Left colon (tissue), 2 donors: ENCODE measurements at places on chromosomes 2 and 18. TPM values are rescaled to one million over a fixed set of nuclear protein-coding genes. Genes with fewer than 3 reads are reported as not detected.

GALNT14 gene
- total RNA-seq: 0.31 TPM

GRCh38 chr2:96409081-96409819 lies 73.7 kb downstream of the NCAPH start:
- DNase-seq: no peak

- DNase-seq: no peak
Measured at GRCh38 chr2:69382547-69382946, 4.5 kb downstream of the GFPT1 start.

CCDC121 gene
- 2.5 TPM for total RNA-seq

DNA sequence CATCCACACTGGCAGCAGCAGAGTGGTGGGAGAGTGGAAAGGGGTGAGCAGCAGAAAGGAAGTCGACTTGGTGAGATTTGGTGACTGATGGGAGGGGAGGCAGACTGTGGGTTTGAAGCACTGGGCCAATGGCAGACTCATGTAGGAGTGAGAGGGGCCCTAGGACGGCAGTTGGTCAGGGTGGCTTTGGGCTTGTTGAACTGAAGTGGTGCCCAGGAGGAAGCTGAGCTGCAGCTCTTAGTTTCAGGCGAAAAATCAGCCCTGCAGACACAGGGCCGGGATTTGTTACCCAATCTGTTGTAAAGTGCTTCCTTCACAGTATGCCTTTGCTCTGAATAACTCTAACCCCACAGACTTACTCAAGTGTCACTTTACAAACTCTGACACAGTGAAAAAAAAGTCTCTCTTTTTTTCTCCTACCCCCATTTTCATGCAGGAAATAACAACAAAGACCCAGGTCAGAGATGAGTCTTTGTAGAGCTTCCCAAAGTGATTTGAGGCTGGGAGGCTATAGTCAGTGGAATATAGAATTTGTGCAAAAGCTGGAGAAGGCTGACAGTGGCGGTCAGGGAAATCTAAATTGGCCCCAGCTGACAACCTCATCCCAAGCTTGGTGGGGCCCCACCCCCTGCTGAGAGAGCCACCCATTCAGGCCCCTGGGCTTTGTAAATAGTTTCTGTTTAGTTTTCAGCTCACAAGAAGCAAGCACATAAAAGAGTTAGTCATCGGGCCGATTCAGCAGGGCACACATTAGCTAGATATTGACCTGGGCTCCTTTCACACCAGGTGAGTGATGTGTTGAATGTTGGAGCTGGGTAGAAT lies 226.9 kb downstream of the VAPA start:
- peak; percentile 38 for DNase-seq

- DNase-seq: no peak
Measured at GRCh38 chr2:236061497-236061896, 106.7 kb downstream of the GBX2 start.

DNA sequence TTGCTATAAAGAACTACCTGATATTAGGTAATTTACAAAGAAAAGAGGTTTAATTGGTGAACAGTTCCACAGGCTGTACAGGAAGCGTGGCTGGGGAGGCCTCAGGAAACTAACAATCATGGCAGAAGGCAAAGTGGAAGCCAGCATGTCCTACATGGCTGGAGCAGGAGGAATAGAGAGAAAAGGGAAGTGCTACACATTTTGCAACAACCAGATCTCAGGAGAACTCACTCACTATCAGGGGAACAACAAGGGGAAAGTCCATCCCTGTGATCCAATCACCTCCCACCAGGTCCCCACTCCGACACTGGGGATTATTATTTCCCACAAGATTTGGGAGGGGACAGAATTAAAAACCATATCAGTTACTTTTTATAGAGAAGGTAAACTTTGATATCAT lies 273.5 kb upstream of the MMADHC start:
- DNase-seq: no peak

DNA sequence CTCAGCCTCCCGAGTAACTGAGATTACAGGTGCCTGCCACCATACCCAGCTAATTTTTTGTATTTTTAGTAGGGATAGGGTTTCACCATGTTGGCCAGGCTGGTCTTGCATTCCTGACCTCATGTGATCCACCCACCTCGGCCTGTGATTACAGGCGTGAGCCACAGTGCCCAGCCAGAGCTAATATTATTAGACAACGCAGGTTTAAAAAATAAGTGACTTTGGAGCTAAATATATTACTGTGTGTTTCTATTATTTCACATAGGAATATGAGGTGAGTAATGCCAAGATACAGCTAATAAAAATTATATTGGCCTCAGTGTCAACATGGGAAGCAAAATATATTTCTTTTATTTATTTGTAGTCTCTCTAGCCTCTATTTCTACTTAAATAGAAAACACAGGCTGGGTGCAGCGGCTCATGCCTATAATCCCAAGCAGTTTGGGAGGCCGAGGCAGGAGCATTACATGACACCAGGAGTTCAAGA lies 120.2 kb downstream of the C2orf74 start:
- no peak for DNase-seq

ZNF804A gene
- 0.06 TPM for total RNA-seq

DNA sequence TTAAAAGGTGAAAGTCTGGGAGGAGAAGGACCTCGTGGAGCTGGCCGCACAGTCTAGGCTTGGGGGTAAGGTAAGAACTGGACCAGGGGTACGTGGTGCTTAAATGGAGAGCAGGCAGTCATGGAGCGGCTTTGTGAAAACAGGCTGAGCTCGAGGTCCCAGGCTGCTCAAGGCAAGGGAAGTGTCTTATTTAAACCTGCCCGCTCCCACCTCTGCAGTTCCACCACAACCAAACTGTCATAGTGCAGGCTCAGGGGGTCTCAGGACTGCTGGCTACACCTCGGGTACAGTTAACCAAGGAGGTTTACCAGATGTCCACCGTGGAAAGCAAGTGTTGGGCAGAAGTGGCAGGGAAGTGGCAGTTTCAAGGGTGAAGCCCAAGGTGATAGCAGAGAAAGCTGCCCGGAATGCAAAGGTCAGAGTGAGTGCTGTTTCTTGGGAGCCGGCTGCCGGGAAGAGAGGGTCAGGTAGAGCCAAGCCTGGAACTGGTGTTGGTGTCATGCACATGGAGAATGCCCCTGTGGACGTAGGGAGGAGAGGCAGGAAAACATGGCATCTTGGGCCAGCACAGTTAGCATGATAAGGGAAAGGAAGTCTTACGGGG lies 203.3 kb downstream of the GBX2 start:
- no peak for DNase-seq

DNA sequence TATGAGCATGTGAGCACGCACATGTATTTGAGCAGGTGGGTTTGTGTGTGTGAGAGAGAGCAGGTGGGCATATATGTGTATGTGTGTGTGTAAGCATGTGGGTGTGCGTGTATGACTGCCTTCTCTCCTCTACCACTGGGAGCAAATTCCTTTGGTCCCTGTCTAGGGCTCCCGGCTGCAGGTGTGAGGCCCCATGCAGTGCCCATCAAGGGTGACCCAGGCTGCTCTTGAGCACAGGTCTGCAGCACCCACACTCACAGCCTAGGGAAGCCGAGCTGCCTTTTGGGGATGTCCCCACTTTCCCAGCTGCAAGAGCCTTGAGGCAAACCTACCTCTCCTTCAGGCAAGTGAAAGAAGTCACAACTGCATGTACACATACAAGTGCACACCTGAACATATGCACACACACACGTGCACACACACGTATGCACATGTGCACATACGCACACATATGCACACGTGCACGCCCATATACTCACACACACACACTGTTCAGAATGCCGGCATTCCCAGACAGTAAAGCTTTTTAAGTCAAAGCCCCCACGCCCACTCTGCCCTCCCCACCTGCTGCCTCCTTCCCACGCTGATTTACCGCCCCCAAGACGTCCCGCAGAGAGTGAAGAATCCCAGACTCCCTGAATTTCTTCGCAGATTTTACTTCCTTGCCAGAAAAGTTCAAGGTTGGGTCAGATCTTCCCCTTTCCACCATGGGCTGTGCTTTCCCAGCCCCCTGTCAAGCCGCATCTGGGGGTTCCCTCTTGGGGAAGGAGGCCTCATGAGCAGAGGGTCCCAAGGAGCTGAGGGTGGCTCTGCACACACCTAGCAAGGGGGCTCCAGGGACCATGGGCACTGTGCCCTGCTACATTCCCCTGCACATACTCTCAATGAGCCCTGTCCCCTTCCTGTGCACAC lies 170.6 kb downstream of the TWIST2 start:
- DNase-seq: peak; percentile 4

- DNase-seq: no peak
Measured at GRCh38 chr2:108355906-108356734, 21.6 kb upstream of the SULT1C4 start.

DNA sequence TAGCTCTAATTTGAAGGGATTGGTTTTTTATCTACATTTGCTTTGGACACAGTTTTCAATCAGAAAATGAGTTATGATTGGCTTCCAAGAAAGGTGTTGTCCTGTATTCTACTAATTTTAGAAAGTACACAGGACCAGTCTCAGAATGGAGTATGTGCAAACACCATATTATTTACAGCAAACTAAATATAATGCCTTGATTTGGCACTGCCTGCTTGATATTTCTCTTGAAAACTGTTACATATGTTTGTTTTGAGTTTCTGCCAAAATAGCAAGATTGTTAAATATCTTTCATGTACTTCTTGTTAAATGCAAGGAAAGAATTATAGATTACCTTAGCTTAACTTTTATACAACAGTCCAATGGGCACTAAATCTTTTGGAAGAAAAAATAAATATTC lies 694.9 kb downstream of the KCNJ3 start:
- no peak for DNase-seq

AFTPH gene
- total RNA-seq: 57.9 TPM

DNA sequence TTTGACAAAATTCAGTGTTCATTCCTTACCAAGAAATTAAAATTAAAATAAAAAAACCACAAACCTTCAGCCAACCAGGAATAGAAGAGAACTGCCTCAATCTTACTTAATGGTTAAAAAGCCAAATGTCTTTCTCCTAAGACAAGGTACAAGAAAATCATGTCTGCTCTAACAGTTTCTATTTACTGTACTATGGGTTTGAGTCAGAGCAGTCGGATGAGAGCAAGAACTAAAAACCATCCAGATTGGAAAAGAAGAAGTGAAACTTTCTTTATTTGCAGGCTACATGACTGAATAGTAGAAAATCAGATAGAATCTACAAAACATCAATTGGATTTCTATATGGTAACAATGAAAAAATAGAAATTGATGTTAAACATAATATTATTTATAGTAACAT lies 555.5 kb upstream of the TNP1 start:
- DNase-seq: no peak

LOXHD1 gene
- total RNA-seq: 0.15 TPM

DNA sequence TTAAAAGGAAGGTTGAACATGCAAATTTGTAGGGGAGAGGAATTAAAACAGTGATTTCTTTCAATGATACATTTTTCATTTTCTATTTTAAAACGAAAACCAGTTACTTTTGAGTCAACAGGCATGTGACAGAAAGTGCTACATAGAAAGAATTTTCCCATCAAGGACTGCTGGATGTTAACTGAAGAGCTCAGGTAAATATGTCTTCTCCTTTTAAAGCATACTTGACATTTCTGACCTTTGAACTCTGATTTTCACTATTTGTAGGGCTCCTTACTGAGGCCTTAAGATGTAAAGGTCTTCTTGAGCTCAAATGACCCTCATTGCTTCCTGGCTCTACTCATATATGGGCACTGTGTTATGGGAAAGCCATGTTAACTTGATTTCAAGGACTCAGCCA lies 32.4 kb downstream of the FIGN start:
- DNase-seq: no peak

DNA sequence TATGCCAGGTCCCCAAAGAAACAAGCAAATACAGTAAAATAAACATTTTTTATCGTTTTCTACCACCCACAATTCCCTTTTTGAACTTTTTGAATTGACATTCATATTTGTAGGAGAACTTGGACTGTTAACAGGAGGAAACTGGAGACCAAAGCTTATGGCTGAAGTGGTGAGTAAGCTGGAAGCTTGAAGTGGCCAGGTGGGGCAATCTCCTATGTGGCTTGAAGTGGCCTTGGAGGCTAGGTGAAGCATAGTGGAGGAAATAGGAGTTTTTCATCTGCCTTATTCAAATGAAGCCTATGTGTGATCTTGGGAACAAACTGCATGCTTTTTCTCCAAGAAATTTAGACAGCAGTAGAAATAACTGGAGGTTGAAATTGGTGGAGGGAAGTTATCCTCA lies 962.9 kb upstream of the FANCL start:
- DNase-seq: no peak

DNA sequence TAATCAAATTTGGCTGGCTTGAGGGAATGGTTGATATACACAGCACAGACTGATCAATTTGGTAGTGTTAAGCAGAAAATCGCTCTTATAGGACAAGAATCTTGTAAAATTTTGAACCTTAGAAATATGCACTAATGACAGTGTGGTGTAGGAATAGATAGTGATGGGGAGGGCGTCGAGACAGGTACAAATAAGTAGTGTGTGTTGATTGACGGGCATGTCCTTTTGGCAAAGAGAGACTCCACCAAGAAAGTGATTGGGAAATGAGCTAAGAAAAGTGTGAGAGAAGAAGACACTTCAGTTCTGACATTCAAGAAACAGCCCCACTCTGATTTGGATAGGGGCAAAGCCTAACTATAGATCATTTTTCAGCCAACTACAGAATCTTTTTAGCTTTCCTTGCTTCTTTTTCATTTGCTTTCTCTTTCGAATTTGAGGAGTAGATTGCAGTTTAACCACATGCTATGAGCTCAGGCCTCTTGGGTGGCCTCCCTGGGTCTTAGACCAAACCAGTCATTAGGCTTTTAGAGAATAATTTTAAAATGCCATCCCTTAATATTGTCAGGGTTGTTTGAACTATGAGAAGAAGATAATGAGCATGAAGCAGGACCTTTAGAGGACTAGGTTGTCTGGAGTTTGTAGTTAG lies 127.1 kb downstream of the CERS6 start:
- no peak for DNase-seq

DNA sequence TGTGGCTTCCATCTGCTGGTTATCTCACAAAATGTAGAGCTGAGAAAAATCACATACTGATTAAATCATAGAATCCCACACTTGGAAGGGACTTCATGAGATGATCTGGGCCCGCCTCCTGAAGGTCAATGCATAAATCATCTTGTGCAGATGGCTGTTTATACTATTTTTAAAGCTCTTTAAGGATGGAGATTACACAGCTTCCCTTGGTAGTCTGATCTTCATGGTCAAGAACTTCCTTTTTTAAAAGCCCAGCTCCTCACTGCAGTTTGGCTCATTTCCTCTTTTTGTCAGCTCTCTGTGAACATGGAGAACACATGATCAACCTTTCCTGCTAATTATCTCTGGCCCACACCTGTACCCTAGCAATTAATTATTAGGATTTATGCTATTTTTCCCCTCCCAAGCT lies 25.9 kb downstream of the GCG start:
- DNase-seq: no peak

DNA sequence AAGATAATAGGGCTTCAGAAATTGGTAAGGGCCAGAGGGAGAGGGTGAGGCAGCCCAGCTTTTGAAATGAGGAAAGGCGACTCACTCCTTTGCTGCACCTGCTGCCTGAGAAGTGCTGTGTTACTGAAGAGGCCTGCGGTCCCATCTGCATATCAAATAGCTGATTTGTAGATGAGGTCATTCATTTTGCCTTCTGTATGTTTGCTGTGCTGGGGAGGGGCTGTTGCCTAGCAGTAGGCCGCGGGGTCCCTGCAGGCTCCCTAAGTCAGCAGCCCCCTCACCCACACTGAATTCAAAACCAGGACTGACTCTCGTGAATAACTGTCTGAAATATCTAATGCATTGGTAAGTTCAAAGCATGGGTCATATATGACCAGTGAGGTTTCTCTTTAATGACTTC lies 377.2 kb downstream of the SOX11 start:
- DNase-seq: no peak

MSTN gene
- total RNA-seq: 0.09 TPM

SIX2 gene
- not detected for total RNA-seq
